CD4-positive, alpha-beta T cell treated with Interleukin-15 for 4 hours (primary cell): ENCODE measurements at places on chromosomes 1 and 21.
A peak's percentile ranks its signal among the peaks of the same experiment; 100 is the strongest.

- DNase-seq: no peak
Measured at GRCh38 chr1:185734929-185735700, 924 bp downstream of the HMCN1 start.

DNA sequence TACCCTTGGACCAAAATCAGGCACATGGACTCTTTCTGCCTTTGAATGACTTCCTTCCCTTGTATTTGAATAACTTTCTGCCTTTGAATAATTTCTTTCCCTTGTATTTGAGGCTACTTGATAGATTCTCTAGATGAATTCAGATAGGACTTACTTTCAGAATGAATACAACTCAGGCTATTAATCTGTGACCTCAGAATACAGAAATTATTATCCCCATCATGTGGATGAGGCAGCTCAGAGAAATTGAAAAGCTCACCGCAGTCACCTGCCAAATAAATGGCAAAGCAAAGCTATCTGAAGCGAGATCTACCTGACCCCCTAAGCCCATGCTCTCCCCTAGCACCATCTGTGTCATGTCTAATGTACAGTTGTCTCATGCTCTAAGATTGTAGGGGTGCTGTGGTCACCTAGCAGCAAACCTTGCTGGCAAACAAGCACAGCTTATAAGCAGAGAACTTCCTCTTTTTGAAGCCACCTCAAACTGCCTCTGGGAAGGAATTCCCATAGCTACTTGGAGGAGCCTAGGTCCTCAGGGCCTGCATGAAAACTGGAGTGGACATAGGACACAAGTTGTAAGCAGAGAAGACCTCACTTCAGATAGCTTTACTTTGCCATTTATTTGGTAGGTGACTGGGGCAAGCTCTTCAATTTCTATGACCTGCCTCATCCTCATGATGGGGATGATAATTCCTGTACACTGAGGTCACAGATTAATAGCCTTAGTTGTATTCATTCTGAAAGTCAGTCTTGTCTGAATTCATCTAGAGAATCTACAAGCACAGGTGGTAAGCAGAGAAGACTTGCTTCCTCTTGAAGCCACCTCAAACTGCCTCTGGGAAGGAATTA, 66.1 kb downstream of the FASLG start:
- DNase-seq: no peak

- no peak for DNase-seq
Measured at GRCh38 chr1:75438355-75438754, 172.6 kb downstream of the SLC44A5 start.

GRCh38 chr1:202245391-202245790, 51.8 kb downstream of the LGR6 start:
- no peak for DNase-seq

DNA sequence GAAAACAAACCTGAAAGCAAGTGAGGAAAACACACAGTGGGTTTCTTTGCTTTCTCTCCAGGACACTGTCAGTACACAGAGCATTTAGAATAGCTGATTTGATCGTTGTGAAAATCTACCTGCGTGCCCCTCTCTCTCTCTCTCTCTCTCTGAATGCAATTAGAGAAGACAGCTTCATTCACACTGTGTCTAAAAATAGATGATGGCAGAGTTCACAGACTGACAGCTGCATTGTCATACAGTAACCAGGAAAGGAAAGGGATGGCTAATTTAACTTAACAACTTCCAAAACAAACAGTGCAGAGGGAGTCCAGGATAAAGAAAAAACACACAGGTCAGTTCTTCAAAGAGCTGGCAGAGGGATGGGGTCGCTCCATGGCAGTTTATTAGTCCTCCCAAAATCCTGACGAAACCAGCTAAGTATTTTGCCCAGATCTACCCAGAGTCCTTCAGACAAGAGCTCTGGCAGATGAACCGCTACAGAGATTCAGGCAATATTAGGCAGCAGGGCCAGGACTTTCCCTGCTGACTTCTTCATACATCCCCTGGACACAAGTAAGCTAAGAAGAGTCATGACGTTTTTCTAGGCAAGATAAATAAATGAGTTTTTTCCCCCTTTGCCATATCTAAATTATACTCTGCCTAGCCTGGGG, 58.9 kb downstream of the WLS start:
- no peak for DNase-seq

DNA sequence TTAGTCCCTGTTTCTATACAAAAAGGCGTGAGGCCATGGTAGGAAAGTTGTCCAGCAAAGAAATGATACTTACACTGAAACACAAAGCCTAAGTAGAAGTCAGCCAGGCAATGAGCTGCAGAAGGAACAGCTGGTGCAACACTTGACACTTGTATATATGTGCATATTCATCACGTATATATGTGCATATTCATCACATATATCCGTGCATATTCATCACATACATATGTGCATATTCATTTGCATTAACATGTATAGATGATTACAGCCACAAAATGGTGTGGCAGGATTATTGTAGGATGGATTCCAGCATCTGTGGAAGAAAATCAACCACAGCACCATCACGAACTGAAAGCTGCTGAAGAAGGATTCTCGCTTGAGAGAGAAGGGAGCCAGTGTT, 189.0 kb upstream of the RGS18 start:
- no peak for DNase-seq

DNA sequence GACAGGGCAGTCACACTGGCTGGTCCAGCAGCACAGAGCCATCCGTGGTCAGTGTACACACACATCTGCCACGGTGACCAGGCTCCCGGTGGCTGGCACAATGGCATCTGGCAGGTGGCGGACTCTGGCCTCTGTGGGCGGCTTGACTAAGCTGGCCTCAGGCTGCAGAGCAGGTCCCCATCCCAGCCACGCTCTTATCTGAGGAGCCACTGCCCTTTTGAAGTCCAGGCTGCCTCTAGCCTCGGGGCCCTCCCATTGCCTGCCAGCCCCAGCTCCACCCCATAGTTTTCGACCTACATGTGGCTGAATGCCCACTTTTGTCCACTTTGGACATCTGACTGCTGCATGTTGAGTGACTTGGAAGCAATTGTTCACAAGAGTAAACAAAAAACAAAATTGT, 29.9 kb upstream of the EDN2 start:
- no peak for DNase-seq

- no peak for DNase-seq
Measured at GRCh38 chr1:160471253-160471652, 51.8 kb downstream of the SLAMF6 start.

DNA sequence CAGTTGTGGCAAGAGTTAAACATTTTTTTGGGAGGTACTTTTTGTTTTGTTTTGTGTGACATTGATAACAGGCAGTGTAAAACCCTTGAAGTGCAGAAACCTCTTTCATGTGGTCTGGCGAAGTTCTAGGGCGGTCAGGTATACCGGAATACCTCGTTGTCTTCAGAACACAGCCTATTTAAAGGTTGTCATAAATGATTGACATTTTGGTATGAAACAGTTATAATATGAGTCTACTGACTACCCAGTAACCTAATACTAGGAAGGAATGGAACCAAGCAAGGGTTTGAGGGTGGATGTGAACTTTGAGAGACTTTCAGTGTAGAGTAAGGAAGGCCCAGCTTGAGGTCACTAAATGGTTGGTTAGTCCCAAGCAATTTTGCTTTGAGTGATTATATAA, 40.5 kb downstream of the PATJ start:
- peak; percentile 81 for DNase-seq

- DNase-seq: no peak
Measured at GRCh38 chr21:16768096-16768495, 744.7 kb upstream of the CXADR start.

- DNase-seq: no peak
Measured at GRCh38 chr1:6385488-6386191, 7.9 kb downstream of the ACOT7 start.

- DNase-seq: no peak
Measured at GRCh38 chr21:42918291-42918690, 7.1 kb downstream of the ERVH48-1 start.

DNA sequence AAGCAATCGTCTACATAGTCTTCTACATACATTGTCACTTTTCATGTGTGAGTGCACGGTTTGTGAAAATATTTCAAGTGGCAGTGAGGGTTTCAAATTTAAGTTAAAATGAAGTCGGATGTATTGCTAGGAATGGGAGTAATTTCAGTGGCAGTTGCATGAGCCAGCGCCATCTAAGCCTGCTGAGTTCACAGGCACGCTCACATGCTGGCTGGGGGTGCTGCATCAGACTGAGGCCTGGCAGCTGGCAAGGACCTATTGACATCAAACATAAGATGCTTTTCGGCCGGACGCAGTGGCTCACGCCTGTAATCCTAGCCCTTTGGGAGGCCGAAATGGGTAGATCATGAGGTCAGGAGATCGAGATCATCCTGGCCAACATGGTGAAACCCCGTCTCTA, 80.7 kb downstream of the UBE4B start:
- DNase-seq: no peak

DNA sequence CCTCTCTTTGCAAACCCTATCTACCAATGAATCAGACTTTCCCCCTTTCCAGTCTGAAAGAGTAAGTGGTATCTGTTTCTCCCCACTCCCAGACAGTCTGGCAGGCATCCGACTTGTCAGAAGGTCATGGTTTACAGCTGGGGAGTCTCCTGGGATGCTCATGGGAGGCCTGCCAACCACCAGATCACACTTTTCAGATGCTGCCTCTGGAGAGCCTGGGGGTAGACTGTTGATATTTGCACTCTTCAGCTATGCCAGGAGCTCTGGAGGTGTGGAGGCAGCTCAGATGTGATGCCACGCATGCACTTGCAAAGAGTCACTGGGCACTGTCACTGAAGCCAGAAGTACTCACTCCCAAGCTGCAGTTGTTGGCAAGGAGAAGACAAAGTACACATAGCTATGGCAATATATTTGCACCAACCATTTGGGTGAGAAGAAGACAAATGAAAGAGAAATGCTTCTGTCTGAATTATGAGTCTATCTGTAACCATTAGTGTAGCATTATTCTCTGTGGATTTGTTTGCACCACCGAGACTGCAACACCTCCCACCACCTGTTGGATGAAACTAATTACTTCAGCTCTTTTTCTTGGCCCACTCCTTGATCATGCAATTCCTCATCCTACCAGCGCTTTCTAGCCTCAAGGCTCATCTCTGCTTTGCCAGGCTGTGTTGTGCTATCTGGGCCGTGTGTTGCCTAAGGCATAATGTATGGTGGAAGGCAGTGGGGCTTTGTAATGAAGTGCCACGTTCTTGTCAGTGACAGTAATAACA, 133.0 kb upstream of the SPAG17 start:
- DNase-seq: no peak

GRCh38 chr1:226063224-226063976, 884 bp downstream of the H3-3A start:
- peak; percentile 34 for DNase-seq

DNA sequence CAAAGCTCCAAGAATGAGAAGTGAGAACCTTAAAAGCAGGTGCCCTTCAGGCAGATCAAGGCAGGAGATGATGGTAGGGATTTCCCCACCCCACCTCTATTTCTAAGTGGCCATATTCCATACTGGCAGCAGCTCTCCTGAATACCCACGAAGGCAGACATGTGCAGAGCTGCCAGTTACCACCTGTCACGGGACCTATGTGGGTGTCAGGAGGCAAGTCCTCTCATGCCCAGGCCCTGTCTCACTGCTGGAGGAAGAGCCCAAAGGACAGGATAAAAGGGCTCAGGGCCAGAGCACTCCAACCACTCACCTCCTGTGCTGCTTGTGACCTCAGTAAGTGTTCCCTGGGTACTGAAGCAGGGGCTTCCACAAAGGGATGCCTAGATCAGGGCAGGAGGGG, 721 bp upstream of the LCE1B start:
- DNase-seq: no peak

- no peak for DNase-seq
Measured at GRCh38 chr1:80050085-80050484, 1043.6 kb upstream of the ADGRL4 start.

DNA sequence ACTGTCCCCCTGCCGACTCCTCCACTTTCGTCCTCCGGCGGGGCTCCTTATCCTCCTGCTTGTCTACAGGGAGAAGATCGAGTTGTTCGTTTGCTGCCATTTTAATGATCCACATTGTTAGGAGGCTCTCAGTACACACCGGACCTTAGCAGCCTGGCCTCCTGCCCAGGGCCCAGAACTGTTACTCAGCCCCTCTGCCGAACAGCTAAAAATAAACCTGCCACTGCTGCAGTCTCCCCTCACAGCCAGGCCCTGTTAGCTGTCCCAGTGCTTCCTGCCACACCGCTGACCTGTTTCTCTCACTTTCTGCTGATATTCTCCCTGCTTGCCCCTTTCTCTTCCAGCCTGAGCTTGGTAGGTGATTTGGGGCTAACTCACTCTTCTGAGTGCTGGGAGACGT, 8.3 kb downstream of the MAPKAPK2 start:
- no peak for DNase-seq

DNA sequence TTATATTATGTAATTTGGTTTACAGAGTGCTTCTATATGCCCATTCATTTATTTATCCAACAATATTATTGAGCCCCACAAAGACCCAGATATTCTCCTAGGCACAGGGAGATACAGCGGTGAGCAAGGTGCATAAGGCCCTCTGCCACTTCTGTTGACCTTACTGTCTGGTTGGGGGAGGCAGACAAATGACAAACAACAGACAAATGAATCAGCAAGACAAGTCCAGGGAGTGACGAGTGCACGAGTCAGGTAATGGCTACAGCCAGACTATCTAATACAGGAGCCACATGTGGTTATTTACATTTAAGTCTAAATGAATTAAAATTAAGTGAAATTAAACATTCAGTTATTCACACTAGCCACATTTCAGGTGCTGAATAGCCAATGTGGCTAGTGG, 22.0 kb upstream of the BCAR3 start:
- no peak for DNase-seq

DNA sequence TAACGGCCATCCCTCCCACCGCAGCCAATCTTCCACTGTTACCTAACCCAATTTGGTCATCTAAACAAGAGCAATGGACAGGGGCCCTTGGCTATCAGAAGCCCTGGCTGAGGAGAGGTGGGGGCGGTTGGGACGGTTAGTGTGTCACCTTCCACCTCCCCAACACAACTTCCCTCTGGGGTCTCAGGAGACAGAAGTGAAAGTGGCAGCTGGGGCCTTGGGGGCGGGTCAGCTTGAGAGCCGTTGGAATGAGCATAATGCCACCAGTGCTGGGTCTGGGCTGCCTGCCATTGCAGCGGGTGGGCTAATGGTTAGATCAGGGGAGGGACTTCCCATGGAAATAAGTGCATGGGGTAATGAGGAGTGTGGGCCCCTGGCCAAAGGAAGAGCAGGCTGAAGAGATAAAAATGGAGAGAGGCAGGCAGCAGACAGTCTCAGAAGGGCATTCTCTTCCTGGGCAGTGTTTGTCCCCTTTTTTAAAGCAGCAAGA, 7.9 kb downstream of the MEF2D start:
- DNase-seq: no peak

- DNase-seq: no peak
Measured at GRCh38 chr1:187654635-187655034, 825.9 kb downstream of the PLA2G4A start.
